ENCODE measurements at places on chromosomes 16 and 17.

DNA sequence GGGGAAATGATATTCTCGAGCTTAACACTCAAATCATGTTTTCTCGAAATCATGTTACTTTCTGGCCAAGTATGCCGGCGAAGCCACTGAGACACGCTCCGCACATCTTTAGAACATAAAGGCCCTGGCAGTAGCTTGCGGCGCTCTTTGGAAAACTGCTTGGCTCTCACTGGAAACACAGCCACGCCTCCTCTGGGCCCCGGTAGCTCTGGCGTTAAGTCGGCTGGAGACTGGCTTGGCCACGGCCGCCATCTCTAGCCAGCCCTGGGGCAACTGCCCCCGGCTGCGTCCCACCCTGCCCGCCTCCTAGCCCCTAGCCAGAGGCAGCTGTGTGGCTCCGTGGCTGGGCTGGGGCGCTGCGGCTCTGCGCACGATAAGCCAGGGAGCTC is 9.2 kb upstream of the BAIAP2 start:
- peak; percentile 66 for DNase-seq

- DNase-seq, result no peak
Observed at GRCh38 chr16:50059111-50059510, 6.7 kb upstream of the HEATR3 start.

DNA sequence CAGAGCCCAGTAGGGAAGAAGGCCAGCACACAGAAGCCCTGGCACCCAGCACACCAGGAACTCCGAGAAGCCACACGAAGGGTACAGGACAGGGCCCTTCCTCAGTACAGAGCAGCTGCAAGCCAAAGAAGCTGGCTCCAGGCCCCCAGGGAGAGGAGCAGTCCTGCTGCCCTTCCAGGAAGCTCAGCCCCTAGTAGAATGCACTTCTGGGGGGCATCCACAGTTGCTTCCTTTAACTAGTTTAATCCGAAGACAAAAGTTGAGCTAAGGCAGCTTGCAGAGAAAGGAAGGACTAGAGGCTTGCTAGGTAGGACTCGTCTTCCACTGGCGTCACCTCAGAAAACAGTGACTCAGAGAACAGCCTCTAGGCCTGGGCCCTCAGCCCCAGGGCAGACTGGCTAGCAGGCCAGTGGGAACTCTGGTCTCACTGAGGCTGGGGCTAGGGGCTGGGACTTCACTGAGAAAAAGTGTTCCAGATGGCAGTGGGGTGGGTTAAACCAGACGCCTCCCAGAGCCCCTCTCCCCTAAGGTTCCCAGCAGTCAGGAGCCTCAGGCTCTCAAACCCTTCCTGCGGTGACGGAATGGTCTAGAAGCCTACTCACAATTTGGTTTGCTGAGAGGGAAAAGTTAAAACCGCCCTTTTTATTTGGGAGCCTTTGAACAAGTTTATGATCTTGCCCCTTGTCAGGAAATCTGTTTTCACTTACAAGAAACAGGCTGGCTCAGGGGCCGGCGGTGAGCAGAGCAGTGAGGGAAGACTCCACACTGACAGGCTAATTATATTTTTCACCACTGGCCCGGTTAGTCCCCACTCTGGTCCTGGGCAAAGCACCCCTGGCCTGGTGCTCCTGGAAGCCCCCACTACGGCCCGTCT is 41.4 kb downstream of the ACTG1 start:
- DNase-seq, result peak; percentile 20

DNA sequence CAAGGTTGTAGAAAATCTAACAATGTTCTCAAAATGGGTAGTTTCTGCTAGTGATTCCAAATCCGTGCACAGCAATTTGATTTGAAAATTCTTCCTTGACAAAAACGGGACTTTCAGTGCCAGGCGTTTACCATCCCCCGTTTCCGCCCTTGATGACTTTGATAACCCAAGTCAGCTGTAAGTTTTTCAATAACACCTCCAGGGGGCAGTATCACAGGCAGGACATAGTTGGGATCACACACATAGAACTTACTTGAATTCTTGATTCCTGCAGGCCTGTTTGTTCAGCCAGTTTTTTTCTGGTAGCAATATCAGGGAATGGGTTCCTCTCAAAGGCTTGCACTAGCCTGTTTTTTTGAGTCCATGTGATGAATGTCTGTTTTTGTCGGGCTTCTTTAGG is 5.6 kb downstream of the DUXB start:
- no peak for DNase-seq

DNA sequence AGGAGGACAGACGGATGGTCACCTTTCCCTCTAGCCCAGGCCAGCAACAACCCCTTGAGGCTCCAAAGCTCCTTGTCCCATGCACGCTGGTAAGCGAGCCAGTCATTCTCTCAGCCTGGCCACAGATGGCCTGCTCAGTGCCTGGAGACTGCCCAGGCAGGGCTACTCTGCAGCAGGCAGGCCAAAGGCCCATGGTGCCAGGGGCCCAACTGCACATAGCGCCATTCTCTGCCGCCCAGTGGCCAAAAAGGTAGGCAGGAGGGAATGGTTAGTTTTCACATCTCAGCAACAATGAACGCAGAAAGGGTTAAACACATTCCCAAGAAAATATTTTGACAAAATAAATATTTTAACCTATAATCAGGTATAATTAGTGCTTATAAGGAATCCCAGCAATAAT is 7.7 kb upstream of the SREBF1 start:
- DNase-seq, result no peak

DNA sequence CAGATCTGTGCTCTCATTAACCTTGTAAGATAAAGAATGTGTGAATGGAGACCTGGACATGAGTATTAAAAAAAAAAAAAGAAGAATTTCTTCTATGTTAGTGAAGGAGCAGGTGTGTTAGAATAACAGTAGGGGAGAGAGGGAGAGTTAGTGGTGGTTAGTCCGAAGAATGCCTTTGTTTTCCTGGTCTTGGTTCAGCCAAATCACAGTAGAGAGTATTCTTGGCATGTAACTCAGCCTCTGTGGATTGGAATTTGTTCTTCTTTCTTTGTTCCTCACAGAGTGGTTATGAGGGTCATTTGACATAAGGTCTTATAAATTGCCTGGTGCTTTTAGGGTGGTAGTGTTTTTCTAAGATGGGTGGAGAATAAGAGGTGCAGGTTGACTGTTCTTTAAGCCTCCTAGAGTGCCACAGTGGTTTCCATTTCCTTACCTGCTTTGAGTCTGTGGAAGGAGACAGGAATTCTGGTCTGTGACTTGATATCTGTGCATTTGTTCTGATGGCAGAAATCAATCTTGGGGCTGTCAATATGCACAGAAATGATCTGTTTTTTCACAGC is 17.6 kb downstream of the NUP93 start:
- DNase-seq, result no peak

- DNase-seq, result no peak
Observed at GRCh38 chr16:15775209-15775608, 81.6 kb downstream of the MYH11 start.

DNA sequence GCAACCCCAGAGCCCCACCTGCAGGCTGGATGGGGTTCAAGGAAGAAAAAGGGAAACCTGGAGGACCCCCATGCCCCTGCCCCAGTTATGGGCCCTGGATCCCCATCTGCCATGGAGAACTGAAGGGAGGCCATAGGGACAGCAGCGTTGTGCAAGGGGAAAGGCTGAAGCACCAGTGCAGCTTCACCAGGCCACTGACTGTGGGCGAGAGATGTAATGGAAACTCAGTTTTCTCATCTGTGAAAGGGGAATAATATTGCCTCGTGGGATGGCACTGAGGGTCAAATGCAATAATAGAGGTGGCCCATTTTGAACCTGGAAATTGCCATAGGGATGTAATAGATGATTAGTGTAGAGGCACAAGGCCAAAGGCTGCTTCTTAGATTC is 9.9 kb upstream of the TSPOAP1 start:
- DNase-seq, result no peak

DNA sequence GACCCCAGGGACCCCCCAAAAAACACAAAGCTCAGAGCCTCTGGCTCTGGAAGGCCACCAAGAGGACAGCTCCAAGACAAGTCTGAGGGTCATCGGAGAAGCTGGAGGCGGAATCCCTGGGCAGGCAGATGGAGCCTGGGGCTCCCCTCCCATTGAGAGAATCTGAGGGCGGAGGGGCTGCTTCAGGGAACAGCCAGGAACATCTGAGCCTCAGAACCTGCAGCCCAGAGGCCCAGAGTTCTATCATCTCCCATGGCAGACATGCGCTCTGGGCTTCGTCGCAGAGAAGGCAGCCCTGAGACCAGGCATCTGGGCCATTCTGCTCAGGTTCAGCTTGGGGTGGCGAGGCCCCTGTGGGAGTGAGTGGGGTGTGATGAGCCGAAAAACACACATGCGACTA is 7.1 kb upstream of the SPPL2C start:
- no peak for DNase-seq
